ENCODE measurements at places on chromosomes 13 and 19.
A peak's percentile ranks its signal among the peaks of the same experiment; 100 is the strongest.

DNA sequence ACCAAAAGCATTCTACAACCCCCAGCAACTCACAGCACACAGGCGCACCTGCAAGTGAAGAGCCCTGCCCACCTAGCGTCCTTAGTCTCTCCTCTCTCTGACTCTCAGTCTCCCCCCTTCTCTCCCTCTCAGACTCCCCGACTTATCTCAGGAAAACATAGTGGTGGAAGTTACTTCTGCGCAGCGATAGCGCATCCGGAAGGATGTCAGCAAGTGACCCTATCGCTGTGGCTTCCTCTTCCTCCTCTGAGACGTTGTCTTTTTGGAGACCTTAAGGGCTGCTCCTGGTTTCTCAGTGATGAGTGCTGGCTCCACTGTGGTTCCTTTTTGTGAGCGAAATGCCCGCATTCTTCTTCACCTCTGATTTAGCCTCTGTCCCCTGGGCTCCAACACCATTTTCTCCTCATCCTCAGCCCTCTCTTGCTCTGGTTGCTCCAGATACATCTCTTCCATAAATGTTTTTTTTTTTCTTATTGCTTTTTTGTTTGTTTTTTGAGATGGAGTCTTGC lies 1.4 kb upstream of the YIF1B start:
- DNase-seq = no peak

GRCh38 chr19:44958090-44958489 lies 2.9 kb downstream of the CLPTM1 start:
- no peak for DNase-seq

DNA sequence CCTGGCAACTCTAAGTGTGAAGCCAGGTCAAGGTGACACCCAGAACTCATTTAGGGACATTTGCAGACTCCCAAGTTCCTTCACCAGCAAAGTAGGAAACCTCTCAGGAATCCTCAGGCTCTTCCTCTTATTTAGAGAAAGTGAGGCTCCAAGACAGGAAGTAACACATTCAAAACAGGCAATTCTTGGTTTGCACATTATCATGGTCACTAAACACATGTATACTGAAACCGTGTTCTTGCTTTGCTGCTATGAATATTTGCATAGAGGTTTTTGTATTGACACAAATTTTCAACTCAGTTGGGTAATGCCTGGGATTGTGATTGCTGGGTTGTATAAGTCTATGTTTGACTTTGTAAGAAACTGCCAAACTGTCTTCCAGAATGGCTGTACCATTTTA lies 13.2 kb upstream of the URI1 start:
- DNase-seq = no peak

DNA sequence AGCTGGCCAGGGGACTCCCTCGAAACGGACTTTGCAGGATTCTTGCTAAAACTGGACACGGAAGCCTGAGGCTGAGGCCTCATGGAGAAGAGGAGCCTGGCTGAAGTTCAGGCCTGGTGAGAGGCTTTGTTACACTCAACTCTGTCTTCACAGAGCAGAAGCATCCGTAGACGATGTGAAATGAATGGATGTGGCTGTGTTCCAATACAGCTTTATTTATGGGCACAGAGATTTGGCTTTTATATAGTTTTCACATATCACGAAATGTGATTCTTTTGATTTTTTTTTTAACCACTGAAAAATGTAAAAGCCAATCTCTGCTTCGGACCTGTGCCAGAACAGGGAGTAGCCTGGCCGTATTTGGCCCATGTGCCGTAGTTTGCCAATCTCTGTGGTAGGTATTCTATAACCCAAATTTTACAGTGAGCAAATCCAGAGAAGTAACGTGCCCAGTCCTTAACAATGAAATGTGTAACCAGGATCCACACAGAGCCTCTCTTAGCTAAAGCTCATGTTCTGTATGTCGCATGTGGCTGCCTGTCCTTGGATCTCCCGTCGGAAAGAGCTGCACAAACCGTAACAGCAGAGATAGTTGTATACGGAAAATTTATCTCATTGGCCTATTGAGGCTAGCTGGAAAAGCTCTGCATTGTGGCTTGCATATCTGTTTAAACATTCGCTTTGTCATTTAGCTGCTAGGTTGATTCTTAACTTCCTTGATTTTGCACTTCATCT lies 171.6 kb upstream of the RNF113B start:
- DNase-seq = no peak

DNA sequence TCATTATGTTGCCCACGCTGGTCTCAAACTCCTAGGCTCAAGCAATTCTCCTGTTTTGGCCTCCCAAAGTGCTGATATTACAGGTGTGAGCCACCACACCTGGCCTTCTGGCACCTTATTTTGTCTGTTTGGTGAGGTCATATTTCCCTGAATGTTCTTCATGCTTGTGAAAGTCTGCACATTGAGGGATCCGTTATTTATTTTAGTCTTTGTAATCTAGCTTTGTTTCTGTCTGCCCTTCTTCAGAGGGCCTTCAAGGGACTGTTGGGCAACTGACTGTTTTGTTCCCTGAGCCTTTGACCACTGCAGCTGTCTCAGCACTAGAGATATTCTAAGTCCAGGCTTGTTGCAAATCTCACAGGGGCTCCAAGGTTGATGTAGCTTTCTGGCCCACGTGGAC lies 110.5 kb upstream of the RFC3 start:
- no peak for DNase-seq

DNA sequence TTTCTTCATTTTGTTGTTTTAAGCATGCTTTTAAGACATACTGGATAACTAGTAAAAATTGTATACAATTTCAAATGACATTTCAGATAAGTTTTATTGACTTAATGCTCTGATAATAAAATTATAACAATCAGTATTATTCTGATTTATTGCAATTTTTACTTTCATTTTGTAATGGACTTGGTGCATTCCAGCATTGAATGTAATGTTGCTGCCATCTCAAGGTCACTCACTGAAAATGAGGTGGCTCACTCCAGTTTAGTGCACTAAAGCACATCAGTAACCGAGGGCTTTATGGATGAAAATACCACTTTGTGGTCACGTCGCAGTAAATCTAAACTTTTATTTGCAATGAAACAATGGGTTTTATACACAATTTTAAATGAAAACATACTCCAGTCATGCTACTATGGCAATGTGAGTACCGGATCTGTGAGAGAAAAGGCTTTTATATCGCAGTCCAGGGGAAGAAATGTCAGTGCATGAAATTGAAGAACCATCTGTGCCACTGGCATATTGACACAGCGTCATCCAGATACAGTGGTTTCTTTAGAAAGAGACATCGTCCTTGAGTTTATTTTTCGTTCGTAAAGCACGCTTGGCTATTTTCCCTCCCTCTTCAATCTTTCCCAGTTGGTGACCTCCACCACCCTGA lies 20.7 kb upstream of the ZNF507 start:
- peak; percentile 40 for DNase-seq

GRCh38 chr13:24207841-24208667 lies 47.5 kb downstream of the SPATA13 start:
- DNase-seq = no peak

DNA sequence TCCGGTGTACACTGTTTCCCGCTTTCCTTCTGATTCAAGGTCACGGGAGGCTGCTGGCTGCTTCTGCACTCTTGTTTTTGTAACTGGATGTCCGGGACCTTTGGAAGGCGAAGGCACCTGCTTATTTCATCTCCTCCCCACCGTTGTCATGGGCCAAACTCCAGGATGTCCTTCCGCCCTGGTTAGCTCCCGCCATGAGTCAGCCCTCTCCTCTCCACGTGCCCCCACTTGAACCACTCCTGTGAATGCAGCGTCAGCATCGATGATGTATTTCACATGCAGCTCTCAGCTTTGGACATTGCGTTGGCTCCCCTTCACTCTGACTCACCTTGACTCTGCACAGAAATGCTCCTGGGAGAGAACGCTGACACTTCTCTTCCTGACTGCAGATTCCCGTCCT lies 5.5 kb upstream of the GALP start:
- no peak for DNase-seq

DNA sequence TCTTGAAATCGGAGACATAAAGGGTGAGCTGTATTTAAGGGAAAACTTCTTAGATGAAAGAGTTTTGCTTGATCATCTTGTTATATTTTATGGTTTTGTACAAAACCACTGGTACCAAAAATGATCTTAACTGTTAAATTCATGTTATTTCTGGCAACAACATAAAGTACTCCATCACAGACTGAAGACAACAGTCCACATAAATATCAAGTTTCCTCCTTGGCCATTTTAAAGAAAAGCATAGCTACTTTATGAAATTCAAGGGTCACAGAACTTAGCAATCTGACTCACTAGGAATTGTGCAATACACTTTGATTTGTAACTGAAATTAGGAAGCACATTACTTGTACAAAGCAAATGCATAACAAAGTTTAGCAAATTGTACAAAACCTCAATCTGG lies 66.3 kb downstream of the TBC1D4 start:
- DNase-seq = no peak

- DNase-seq = no peak
Measured at GRCh38 chr13:48156466-48156865, 61.6 kb upstream of the MED4 start.

DNA sequence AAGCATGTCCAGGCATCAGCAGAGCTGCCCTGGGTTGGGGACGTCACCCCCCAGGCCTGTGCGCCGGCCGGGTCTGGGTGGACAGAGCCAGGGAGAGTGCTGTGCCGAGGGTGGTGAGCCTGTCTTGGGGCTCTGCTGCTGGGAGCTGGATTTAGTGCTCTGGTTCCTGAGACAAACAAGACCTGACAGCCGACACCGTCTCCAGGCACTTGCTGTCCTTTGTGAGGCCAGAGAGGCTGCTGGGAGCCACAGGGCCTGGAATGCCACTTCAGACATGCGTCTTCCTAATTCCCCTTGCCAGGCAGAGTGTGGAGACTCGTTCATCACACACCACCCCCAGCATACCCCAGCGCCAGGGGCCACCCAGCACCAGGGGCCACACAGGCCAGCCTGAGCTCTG lies 165.8 kb downstream of the KDM4B start:
- no peak for DNase-seq

DNA sequence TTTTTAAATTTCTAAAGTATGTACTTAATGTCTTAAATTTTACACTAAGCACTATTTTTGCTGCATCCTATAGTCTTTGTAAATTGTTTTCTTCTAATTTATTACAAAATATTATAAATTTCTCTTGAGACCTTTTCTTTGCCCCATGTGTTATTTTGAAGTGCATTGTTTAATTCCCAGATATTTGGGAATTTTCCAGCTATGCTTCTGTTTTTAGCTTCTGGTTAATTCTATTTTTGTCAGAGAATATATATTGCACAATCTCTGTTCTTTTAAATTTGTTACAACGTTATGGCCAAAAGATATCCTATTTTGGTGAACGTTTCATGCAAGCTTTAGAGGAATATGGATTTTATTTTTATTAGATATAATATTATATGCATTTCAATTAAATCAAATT lies 917.4 kb upstream of the MIR17HG start:
- no peak for DNase-seq

GRCh38 chr13:33441015-33441414 lies 155.5 kb upstream of the STARD13 start:
- no peak for DNase-seq

- no peak for DNase-seq
Measured at GRCh38 chr13:52703482-52703881, 36.1 kb downstream of the CNMD start.

- no peak for DNase-seq
Measured at GRCh38 chr19:6402837-6403608, 10.1 kb upstream of the GTF2F1 start.

GRCh38 chr13:20499986-20500385 lies 25.7 kb downstream of the CRYL1 start:
- no peak for DNase-seq

DNA sequence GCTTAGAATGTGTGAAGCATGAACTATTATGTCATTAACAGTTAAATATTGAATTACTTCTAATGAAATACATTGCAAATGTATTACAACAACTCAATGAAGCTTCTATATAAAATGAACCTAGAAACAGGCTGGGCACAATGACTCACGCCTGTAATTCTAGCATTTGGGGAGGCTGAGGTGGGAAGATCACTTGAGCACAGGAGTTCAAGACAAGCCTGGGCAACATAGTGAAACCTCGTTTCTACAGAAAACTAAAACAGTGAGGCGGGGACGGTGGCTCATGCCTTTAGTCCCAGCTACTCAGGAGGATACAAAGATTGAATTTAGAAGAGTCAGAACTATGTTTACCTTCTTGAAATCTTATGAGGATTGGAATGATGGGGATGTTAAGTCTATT lies 505.1 kb downstream of the SLITRK5 start:
- no peak for DNase-seq

DNA sequence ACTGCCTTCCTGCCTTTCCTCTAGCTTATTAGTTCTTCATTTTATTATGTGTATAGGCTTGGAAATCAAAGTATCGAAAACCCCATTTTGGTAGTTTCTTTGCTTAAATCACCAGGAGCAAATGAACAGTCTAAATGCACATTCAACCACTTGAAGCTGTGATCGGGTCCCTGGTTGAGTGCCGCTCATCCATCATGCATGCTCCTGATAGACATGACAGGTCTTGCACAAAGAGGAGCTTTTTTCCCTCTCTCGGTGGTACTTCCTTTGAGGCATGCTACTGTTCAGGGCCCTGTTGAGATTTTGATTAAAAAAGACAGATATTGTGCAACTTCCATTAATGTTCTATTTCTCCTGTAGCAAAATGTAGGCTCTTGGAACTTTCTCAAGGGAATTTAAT lies 185.8 kb downstream of the OLFM4 start:
- no peak for DNase-seq

DNA sequence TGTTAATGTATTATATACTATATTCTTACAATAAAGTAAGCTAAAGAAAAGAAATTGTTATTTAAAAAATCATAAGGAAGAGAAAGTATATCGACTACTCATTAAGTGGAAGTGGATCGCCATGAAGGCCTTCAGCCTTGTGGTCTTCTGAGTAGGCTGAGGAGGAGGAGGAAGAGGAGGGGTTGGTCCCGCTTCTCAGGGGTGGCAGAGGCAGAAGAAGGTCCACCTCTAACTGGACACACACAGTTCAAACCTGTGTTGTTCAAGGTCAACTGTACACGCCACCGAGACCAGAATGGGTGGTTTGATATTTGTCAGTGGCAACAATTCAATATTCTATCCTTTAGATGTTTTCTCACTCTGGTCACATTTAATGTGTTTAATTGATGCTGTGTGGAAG lies 67.2 kb downstream of the ALOX5AP start:
- DNase-seq = no peak

GRCh38 chr19:44517146-44517545 lies 12.3 kb downstream of the CEACAM20 start:
- DNase-seq = no peak

DNA sequence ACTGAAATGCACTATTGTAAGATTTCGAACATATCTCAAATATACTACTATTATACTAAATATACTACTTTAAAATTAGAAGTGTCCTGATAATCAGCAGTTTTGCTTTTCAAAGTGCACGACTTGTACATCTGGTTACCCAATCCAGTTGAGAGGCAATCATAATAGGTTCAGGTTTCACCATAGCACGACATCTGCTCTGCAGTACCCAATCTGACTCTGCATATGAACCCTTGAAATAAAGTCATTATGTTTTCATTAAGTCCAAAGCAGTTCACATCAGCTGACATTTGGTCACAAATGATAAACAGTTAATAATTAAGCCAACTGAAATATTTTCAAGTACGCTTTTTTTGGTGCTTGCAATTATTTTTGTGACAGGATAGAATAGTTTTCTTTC lies 90.6 kb downstream of the PCDH9 start:
- peak; percentile 11 for DNase-seq

Data from NCI-H187 (cell line).